ENCODE measurements at places on chromosomes 3 and 15.

DNA sequence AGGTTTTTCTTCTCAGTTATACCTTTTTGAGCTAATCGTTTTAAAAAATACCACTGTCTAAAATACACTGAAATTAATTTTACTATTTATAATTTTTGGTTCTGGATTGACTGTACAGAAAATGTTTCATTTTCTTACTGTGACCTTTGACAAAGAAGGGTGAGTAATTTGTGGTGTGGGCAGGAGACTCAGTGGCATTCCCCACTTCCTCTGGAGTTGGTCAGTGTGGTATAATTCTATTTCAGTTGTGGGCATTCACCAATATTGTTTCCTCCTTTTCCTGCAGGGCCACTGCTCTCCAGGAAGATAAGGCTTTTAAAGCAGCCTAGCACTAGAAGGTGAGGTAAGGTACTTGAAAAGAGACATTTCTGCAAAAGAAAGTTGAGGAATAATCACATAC, 6.5 kb downstream of the DAG1 start:
- DNase-seq, result no peak

GRCh38 chr15:67976506-67977073, 77.5 kb upstream of the PIAS1 start:
- DNase-seq, result no peak

GRCh38 chr3:47370887-47371697, 9.7 kb upstream of the PTPN23 start:
- DNase-seq, result peak; percentile 65

GRCh38 chr15:92810418-92811138, 89.5 kb upstream of the CHD2 start:
- DNase-seq, result peak; percentile 58
